CD4-positive, alpha-beta T cell (primary cell): ENCODE measurements at places on chromosomes 1 and 21.

DNA sequence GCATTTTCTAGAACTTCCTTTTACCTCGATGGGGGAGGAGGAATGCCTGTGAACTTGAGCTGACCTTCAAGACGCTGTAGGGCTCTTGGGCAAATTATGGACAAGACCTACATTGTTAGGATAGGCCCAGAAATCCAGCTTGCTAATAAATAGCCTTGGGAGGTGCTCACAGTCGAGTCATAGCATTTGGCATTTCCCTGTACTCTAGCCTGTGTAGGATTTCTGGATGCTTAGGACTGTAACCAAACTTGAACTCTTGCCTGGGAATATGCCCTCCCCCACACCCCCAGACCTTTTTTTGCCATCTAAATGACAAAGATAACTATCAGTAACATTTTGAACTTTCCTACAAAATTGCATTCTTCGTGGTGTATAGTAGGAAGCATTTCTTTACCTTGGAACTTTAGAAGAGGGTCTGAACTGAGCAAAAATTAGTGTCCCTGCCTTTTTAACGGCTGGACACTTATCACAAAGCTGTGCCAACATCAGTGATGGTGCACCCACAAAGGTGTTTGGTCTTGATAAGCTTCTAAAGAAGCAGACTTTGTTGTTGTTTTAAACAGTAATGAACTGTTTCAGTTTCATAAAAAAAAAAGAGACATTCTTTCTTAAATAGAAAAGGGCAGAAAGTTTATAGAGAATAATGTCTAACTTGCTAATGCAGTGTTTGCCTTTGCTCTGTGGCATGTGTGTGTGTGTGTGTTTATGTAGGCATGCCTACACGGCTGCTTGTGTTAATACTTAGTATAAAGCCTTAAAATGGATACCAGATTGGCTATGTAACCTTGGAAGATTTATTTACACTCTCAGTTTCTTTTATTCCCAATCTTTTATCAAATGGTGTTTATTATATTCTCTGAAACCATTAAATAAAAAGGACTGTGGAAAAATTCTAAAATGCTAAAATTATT, 88.2 kb downstream of the NFIA start:
- peaks cover 2% of the 10 kb centered on the region for H3K27me3 ChIP-seq
- no peak overlapping the region for H3K27ac ChIP-seq
- no peak for DNase-seq

DNA sequence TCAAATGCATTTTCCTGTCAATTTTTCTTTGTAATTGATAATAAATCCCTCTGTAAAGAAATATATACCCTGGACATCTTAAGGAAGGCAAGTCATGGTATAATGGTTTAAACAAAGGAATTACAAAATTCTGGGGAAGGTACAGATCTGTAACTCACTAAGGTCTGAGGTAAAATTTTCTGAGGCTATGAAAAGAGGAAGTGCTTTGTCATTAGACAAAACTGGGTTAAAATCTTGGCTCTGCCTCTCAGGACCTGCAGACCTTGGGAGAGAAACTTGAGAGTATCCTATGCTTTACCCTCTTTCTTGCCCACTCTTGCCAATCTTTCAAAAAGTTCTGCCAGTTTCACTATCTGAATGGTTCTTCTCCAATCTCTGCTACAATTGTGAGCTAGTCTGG, 26.8 kb upstream of the BEND5 start:
- H3K27ac ChIP-seq = no peak overlapping the region
- no peak for DNase-seq
- H3K4me3 ChIP-seq = no peak overlapping the region
- no peaks in the 10 kb centered on the region for H3K4me1 ChIP-seq
- H3K36me3 ChIP-seq = no peaks in the 10 kb centered on the region
- no peaks in the 10 kb centered on the region for H3K27me3 ChIP-seq

GRCh38 chr1:64269558-64269884, 66.1 kb downstream of the UBE2U start:
- no peak overlapping the region for H3K4me3 ChIP-seq
- no peak overlapping the region for H3K27ac ChIP-seq
- DNase-seq = no peak
- no peaks in the 10 kb centered on the region for H3K4me1 ChIP-seq
- H3K27me3 ChIP-seq = no peaks in the 10 kb centered on the region

DNA sequence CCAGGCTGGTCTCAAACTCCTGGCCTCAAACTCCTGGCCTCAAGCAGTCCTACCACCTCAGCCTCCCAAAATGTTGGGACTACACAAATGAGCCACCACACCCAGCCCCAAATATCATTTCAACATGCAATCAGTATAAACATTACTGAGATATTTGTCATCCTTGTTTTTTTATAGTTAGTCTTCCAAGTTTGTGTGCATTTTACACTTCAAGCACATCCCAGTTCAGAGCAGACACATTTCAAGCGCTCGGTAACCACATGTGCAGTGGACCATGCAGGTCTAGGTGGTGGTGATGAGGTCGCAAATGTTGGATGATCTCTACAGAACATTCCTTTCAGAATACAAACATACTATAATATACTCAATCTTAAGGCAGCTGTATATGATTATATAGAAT, 23.8 kb upstream of the APP start:
- no peak overlapping the region for H3K4me3 ChIP-seq
- H3K27me3 ChIP-seq = no peaks in the 10 kb centered on the region
- no peak overlapping the region for H3K27ac ChIP-seq
- H3K4me1 ChIP-seq = no peaks in the 10 kb centered on the region

DNA sequence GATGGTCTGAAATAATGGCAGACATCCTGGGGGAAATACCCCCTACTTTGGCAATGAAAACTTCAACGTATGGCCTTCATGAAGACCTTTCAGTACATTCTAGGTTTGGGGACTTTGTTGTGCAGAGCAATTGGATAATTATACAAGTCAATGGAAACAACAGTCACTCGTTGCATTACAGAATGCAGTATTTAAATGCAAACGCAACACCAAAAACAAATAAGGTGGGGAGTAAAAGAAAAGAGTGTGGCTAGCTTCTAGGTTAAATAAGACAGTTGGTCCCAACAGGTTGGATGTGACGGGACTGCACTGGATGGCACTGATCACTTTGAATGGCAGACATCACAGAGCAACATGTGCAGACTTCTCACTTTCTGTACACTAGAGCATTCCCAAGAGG, 358.3 kb upstream of the GREM2 start:
- DNase-seq = no peak
- no peaks in the 10 kb centered on the region for H3K27me3 ChIP-seq
- no peak overlapping the region for H3K27ac ChIP-seq

DNA sequence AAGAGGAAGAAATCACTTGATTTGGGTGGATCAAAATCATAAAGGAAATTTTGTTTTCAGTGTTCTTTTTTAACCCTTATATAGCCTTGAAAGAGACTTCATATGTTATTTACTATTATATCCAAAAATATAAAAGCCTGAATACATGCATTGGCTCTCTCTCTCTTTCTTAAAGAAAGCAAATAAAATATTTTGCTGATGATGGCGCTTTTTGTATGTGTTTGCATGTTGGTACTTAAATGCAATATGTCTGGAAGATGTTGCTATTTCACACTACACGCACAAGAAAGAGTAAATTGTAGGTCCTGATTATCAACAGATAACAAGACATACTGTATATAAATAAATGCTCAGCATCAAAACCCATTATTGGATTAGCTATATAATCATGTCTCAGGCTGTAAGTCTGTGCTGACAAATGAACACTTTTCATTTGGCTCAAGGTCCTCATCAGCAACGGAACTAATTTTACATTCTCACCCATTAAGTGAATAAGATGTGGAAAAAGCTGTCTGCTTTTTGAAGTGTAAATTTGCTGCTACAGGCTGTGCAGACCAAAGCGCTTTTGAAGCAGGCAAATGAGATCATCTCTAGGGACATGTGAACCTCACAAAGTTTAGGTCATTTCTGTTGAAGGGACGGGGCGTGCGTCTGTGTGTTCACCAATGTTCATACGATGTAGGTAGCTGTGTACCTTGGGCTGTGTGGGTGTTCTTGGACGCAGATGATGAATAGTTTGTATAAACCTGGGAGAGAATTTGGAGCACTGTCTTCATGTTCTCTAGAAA, 122.4 kb upstream of the LMO4 start:
- peaks cover 7% of the 10 kb centered on the region for H3K4me1 ChIP-seq
- H3K27ac ChIP-seq = no peak overlapping the region
- H3K36me3 ChIP-seq = no peaks in the 10 kb centered on the region
- H3K27me3 ChIP-seq = peaks cover 10% of the 10 kb centered on the region
- H3K4me3 ChIP-seq = no peak overlapping the region

GRCh38 chr1:218939095-218939494, 234.6 kb upstream of the LYPLAL1 start:
- no peaks in the 10 kb centered on the region for H3K27me3 ChIP-seq
- no peak overlapping the region for H3K27ac ChIP-seq
- no peaks in the 10 kb centered on the region for H3K4me1 ChIP-seq
- H3K4me3 ChIP-seq = no peak overlapping the region
- H3K36me3 ChIP-seq = no peaks in the 10 kb centered on the region

- H3K4me3 ChIP-seq = no peak overlapping the region
- DNase-seq = no peak
- H3K27me3 ChIP-seq = no peaks in the 10 kb centered on the region
- H3K36me3 ChIP-seq = no peaks in the 10 kb centered on the region
- no peak overlapping the region for H3K27ac ChIP-seq
Measured at GRCh38 chr1:55860326-55860725, 645.2 kb upstream of the USP24 start.

GRCh38 chr1:87176514-87176913, 152.2 kb upstream of the LMO4 start:
- H3K27ac ChIP-seq = no peak overlapping the region
- peaks cover 3% of the 10 kb centered on the region for H3K27me3 ChIP-seq
- no peaks in the 10 kb centered on the region for H3K36me3 ChIP-seq
- no peak overlapping the region for H3K4me3 ChIP-seq
- H3K4me1 ChIP-seq = no peaks in the 10 kb centered on the region

DNA sequence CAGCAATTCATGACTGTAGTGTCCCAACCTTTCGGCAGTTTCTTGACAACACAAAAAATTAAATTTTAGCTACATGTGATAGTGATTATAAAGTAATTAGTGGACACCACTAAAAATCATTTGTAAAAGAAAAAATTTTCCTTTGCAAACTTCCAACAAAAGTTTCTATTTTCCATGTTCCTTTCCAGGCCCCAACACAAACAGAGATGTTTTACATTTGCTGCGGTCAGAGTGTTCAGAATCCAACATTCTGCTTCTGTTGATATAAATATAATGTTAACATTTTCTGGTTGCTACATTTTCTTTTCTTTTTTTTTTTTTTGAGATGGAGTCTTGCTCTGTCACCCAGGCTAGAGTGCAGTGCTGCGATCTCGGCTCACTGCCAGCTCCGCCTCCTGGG, 54.9 kb upstream of the WLS start:
- no peak overlapping the region for H3K4me3 ChIP-seq
- no peak for DNase-seq
- no peaks in the 10 kb centered on the region for H3K27me3 ChIP-seq
- no peak overlapping the region for H3K27ac ChIP-seq
- no peaks in the 10 kb centered on the region for H3K36me3 ChIP-seq

GRCh38 chr21:24200052-24200451, 1407.2 kb downstream of the MRPL39 start:
- no peaks in the 10 kb centered on the region for H3K27me3 ChIP-seq
- DNase-seq = no peak
- H3K36me3 ChIP-seq = no peaks in the 10 kb centered on the region
- H3K4me1 ChIP-seq = no peaks in the 10 kb centered on the region
- H3K4me3 ChIP-seq = no peak overlapping the region
- no peak overlapping the region for H3K27ac ChIP-seq

DNA sequence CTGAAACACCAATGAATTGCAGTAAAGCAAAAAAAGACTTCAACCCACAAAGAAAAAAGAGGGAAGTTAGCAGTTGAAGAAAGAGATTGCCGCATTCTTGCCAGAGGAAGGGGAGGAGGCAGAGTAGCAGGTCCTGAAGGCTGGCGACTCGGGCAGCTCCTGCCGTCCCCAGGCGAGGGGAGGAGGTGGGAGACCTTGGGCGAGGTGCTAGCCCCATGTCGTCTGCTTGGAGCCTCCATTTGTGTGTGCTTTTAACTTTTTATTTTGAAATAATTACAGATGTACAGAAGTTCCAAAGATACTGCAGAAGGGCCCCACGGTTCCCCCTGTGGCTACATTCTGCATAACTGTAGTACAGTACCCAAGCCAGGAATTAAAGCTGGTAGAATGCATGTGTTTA, 6.7 kb downstream of the TRPM2 start:
- H3K36me3 ChIP-seq = no peaks in the 10 kb centered on the region
- no peak for DNase-seq
- H3K27me3 ChIP-seq = no peaks in the 10 kb centered on the region

DNA sequence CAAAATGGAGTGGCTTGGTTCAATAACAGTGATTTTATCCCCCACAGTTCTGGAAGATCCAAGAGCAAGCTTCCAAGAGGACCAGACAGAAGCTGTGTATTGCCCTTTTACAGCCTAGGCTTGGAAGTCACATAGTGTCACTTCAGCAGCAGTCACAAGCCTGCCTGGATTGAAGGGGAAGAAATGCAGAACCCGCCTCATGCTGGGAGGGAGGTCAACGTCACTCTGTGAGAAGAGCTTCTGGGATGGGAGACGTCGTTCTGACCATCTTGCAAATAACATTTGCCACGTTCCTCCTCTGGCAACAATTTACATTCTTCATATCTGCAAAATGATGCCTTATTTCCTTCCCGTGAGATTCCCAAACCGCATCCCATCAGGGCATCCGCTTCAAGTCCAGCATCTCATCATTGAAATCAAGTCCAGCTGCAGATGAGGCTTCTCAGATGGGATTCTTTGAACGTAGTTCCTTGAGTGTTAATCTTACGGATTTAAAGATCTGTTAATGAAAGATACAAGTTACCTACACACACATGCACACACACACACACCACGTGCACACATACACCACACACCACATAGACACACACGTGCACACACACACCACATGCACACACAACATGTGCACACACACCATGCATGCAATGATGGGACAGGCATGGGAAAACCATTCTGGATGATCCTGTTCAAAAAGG, 23.9 kb upstream of the KIF1B start:
- no peak overlapping the region for H3K27ac ChIP-seq
- H3K27me3 ChIP-seq = no peaks in the 10 kb centered on the region
- H3K4me3 ChIP-seq = no peak overlapping the region
- H3K4me1 ChIP-seq = no peaks in the 10 kb centered on the region

- H3K27ac ChIP-seq = no peak overlapping the region
- no peaks in the 10 kb centered on the region for H3K36me3 ChIP-seq
- no peak overlapping the region for H3K4me3 ChIP-seq
- H3K27me3 ChIP-seq = no peaks in the 10 kb centered on the region
Measured at GRCh38 chr1:167104256-167104633, 10.4 kb downstream of the STYXL2 start.

GRCh38 chr1:206013026-206013795, 10.0 kb upstream of the RAB7B start:
- no peak for DNase-seq
- no peaks in the 10 kb centered on the region for H3K36me3 ChIP-seq

- no peaks in the 10 kb centered on the region for H3K27me3 ChIP-seq
- peaks cover 6% of the 10 kb centered on the region for H3K36me3 ChIP-seq
- H3K4me3 ChIP-seq = peak overlapping the region; percentile 67
- peaks cover 89% of the 10 kb centered on the region for H3K4me1 ChIP-seq
- H3K27ac ChIP-seq = peak overlapping the region; percentile 80
- peak; percentile 54 for DNase-seq
Measured at GRCh38 chr1:201020040-201020591, 3.4 kb downstream of the KIF21B start.
